ENCODE measurements at places on chromosomes 2 and 18. TPM values are rescaled to one million over a fixed set of nuclear protein-coding genes. Genes with fewer than 3 reads are reported as not detected.

Gene MLPH
- total RNA-seq: 7.8 TPM

DNA sequence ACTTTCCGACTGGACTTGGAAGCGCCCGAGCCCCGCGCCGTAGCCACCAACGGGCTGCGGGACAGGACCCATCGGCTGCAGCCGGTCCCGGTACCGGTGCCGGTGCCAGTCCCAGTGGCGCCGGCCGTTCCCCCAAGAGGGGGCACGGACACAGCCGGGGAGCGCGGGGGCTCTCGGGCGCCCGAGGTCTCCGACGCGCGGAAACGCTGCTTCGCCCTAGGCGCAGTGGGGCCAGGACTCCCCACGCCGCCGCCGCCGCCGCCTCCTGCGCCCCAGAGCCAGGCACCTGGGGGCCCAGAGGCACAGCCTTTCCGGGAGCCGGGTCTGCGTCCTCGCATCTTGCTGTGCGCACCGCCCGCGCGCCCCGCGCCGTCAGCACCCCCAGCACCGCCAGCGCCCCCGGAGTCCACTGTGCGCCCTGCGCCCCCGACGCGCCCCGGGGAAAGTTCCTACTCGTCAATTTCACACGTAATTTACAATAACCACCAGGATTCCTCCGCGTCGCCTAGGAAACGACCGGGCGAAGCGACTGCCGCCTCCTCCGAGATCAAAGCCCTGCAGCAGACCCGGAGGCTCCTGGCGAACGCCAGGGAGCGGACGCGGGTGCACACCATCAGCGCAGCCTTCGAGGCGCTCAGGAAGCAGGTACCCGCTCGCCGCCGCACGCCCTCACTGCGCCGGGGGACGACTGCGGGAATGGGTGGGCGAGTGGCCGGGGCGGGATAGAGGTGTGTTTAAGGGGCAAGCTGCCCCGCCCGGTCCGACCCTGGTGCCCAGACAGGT is 713 bp downstream of the ATOH8 start:
- no peaks in the 10 kb centered on the region for H3K36me3 ChIP-seq
- peak; percentile 64 for DNase-seq
- H3K27me3 ChIP-seq: no peaks in the 10 kb centered on the region
- H3K4me3 ChIP-seq: peak overlapping the region; percentile 86
- H3K27ac ChIP-seq: peak overlapping the region; percentile 5

GRCh38 chr2:96204836-96205624 is 3.6 kb downstream of the STARD7 start:
- H3K4me1 ChIP-seq: peaks cover 24% of the 10 kb centered on the region
- no peaks in the 10 kb centered on the region for H3K27me3 ChIP-seq
- H3K36me3 ChIP-seq: no peaks in the 10 kb centered on the region
- no peak for DNase-seq
- no peak overlapping the region for H3K4me3 ChIP-seq

GRCh38 chr2:135245071-135245470 is 193.0 kb downstream of the RAB3GAP1 start:
- H3K4me3 ChIP-seq: no peak overlapping the region
- no peak for DNase-seq
- H3K27me3 ChIP-seq: no peaks in the 10 kb centered on the region
- no peak overlapping the region for H3K27ac ChIP-seq
- H3K36me3 ChIP-seq: no peaks in the 10 kb centered on the region

GRCh38 chr2:104562537-104562936 is 291.4 kb upstream of the POU3F3 start:
- no peaks in the 10 kb centered on the region for H3K36me3 ChIP-seq
- no peaks in the 10 kb centered on the region for H3K4me1 ChIP-seq
- H3K27me3 ChIP-seq: no peaks in the 10 kb centered on the region
- H3K27ac ChIP-seq: no peak overlapping the region

Data from ovary (tissue), 10 donors.